ENCODE measurements at places on chromosomes 1 and 21.
A peak's percentile ranks its signal among the peaks of the same experiment; 100 is the strongest.

DNA sequence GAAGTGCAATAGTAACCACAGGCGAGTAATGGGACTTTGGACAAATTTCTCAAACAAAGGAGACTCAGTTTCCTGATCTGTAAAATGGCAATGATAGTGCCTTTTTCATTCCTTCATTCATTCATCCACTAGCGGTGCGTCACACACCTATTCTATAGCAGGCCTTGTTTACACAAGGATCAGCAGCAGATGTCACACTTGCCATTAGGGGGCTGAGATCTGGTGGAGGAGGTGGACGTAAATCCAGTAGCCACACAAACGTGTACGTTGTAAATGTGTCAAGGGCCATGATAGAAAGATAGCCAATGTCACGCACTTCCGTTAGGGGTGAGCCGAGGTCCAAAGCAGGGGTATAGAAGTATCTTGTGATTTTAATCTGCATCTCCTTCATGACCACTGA lies 34.2 kb downstream of the SERINC2 start:
- DNase-seq, result no peak

- no peak for DNase-seq
Observed at GRCh38 chr1:22880174-22880601, 92.5 kb downstream of the LACTBL1 start.

DNA sequence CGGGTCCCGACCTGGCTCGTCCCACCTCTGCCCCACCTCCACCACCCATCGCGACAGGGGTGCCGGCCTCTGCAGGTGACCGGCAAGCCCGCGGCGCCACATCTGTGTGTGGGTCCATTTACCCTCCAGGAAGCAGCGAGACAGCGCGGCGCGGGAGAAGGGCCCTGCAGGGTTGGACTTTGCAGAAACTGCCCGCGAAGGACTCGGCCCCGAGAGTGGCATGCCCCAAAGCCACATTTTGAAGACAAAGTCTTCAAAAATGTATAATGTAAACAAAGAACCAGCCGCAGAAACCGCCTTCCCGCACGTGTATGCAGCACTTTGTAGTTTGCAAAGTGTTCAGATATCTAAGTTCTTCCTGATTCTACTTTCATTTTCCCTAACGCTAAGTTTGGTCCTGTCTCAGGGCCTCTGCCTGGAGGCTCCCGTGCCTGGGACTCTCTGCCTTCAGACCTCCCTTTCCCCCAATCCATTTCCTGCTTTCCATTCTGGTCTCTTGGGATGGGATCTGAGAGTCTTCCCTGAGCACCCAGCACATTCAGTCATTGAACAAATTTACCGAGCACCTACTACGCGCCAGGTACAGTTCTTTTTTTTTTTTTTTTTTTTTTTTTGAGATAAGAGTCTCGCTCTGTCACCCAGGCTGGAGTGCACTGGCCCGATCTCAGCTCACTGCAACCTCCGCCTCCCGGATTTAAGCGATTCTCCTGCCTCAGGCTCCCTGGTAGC lies 524 bp upstream of the TMCO4 start:
- peak; percentile 46 for DNase-seq

GRCh38 chr1:212608959-212609700 lies 569 bp downstream of the ATF3 start:
- DNase-seq, result no peak

DNA sequence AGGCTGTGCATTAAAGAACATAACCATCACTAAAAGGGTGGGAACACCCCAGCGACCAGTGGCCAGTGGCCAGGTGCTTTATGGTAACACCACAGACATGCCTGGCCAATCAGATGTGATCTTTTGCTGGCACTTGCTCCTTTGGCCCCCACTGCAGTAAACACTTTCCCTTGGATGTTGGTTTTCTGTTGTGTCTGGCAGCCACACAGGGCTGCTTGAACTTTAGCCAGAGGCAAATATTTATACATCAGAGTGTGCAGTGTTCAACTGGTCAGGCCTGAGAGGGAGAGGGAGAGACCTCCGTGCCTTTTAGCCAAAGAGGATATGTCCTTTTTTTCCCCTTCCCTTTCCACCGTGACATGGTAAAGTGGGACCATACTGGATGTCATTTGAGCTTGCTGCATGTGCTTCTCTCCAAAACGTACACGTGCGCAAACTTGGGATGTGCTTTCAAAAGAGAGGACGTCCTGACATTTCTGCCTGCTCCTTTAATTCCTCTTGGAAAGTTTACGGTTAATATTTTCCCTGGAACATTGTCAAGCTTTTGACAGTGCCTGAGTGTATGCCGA lies 101.2 kb downstream of the NFIA start:
- no peak for DNase-seq

GRCh38 chr1:109084563-109085517 lies 5.7 kb upstream of the TMEM167B start:
- DNase-seq, result no peak

GRCh38 chr1:201666645-201667044 lies 127.7 kb downstream of the NAV1 start:
- no peak for DNase-seq

- DNase-seq, result no peak
Observed at GRCh38 chr1:99749504-99750347, 16.7 kb downstream of the FRRS1 start.

- no peak for DNase-seq
Observed at GRCh38 chr1:238293075-238293474, 402.4 kb upstream of the ZP4 start.

DNA sequence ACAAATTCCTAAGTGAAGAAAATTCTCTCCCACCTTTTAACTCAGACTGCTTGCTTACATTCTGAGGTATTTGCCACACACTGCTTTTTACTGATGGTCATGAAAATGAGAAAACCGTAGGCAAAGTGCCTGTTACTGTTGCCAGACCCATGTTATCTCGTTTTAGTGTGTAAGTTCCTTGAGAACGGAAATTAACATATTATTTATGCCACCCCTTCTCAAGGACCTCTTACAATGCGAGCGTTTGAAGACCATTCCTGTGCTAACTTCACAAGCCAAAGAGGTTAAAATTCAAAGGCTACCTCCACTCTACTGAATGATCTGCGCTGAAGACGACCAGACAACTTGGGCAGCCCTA lies 509 bp downstream of the NVL start:
- DNase-seq, result no peak

DNA sequence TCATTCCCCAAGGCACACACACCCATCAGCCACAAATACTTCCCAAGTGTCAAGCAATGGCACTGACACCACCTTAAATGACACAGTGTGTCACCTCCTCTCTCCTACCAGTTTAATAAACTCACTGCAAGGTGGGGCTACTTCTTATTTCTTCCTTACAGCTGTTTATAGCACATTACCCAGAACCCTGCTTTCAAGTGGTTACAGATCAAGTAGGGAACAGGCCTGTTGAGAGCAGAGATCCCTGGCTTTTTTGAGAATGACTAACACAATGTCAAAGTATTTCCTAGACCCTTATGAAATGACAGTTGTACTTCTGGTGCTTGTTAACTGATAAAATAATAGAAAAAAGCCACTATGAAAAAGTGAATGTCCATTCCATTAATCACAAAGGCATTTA lies 19.8 kb downstream of the ZBTB17 start:
- DNase-seq, result no peak

DNA sequence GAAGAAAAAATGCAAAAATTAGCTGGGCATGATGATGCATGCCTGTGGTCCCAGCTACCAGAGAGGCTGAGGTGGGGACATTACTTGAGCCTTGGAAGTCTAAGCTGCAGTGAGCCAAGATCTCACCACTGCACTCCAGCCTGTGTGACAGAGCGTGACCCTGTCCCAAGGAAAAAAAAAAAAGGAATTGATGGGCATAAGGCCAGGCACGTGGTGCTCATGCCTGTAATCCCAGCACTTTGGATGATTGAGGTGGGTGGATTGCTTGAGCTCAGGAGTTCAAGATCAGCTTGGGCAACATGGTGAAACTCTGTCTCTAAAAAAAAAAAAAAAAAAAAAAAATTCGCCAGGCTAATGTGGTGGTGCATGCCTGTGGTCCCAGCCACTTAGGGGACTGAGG lies 55.8 kb upstream of the ATP2B4 start:
- no peak for DNase-seq

DNA sequence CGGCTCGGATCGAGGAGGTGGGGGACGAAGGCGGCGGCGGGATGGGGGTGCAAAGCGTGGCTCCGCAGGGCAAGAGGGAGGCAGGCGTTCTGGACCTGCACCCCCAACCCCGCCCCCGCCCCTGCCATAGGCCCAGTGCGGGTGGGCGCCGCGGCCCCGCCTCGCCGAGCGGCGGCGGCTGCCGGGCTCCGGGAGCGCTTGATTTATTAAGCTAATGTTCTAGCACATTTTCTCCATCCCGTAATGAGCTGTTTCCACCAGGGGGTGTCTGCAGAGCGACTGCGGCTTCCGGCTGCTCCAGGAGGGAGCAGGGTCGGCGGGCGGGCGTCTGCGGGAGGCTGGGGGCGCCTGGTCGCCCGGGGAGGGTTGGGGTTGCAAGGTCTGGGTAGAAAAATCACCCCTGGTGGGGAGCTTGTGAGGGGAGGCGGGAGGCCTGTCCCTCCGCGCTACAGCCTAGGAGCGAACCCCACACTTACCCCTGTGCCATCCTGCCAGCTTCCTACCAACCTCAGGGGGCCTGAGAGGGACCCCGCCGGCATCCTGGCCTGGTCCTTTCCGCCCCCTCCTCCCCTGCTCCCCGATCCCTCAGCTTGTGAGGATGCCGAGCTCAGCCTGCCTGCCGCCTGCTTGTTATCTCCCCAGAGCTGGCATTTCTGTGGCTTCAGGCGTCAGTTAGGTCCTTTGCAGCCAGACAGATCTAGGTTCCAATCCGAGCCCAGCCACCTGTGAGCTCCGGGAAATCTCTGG lies 48.5 kb upstream of the ACOT11 start:
- DNase-seq, result no peak

DNA sequence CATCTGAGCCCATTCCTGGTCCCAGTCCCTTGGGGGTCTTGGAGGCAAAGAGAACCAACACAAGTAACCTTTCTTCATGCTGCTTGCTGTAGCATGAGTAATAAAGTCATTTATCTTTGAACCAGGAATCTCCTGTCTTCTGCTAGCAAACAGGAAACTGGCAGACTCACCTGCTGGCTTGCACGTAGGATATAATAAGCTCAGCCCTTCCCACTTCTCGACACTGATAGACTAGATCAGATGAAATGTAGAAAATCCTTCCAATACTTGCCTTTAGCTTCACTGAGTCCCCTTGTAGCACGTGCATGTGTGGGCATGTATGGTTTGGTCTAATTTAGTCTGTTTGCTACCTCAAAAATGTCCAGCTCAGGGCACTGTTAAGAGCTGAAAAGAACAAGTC lies 6.5 kb upstream of the TFF2 start:
- no peak for DNase-seq

- no peak for DNase-seq
Observed at GRCh38 chr21:16279731-16280581, 550.2 kb downstream of the USP25 start.

- no peak for DNase-seq
Observed at GRCh38 chr1:212649020-212649419, 40.5 kb downstream of the ATF3 start.

GRCh38 chr21:29104239-29104708 lies 26.2 kb upstream of the MAP3K7CL start:
- no peak for DNase-seq

DNA sequence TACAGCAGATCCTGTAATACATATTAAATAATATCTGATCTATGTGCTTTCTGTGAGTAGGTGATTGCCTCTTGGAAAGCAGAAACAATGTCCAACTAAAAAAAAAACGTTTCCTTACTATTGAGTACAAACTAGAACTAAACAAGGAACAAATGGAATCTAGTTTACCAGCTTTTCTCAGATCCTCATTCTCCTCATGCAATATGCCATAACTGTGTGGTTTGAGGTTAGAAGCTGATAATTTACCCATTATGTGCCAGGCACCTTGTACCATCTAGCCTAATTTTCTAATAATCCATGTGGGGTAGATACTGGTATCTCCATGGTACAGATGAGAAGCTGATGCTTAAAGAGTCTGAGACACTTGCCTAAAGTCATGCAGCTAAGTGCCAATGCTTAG lies 154.7 kb downstream of the PTGER3 start:
- no peak for DNase-seq

Data from activated naive CD4-positive, alpha-beta T cell (primary cell).